Activated T-cell treated with anti-CD3 and anti-CD28 coated beads for 4 hours (primary cell): ENCODE measurements at places on chromosomes 16 and 17.

- no peak for DNase-seq
Observed at GRCh38 chr16:1674751-1675664, 3.1 kb upstream of the JPT2 start.

- DNase-seq: no peak
Observed at GRCh38 chr16:3095869-3096268, 3.2 kb downstream of the ZSCAN10 start.

GRCh38 chr16:28304214-28304613, 11.9 kb downstream of the SBK1 start:
- no peak for DNase-seq

GRCh38 chr17:43384476-43384862, 14.3 kb upstream of the ARL4D start:
- DNase-seq: no peak

DNA sequence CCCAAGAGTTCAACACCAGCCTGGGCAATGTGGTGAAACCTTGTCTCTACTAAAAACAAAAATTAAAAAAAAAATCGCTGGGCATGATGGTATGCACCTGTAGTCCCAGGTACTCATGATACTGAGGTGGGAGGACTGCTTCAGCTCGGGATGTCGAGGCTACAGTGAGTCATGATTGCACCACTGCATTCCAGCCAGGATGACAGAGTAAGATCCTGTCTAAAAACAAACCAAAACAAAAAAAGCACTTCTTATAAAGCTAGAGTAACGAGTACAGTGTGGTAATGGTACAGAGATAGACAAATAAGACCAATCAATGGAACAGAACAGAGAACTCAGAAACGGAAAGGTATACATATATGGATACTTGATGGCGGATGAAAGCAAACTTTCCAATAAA, 4.4 kb downstream of the NSMCE1 start:
- DNase-seq: no peak

- DNase-seq: no peak
Observed at GRCh38 chr17:62780951-62781350, 27.2 kb downstream of the MARCHF10 start.

- no peak for DNase-seq
Observed at GRCh38 chr17:80793851-80794267, 197.8 kb upstream of the CHMP6 start.

- no peak for DNase-seq
Observed at GRCh38 chr16:11161439-11161838, 94.6 kb downstream of the SOCS1 start.

- no peak for DNase-seq
Observed at GRCh38 chr17:61467416-61468262, 15.4 kb downstream of the TBX4 start.

DNA sequence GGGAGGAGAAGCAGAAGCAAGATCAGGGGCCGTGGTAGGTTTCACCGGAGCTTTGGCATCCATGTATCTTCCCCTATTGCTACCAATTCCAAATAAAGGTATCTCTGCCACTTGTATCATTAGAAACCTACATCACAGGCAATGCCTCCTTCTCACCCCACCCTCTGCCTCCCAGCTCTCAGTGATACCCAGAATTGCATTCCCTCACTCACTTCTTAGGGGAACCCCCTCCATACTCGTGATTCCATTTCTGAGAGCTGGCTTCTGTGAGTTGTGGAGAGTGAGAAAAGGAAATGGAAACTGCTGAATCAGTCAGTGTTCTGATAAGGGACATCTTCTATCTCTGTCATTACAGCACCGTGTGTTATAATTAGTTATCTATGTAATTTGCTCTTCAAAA, 2.3 kb upstream of the CCL3 start:
- DNase-seq: no peak

GRCh38 chr17:45120558-45120957, 11.8 kb downstream of the PLCD3 start:
- DNase-seq: no peak

DNA sequence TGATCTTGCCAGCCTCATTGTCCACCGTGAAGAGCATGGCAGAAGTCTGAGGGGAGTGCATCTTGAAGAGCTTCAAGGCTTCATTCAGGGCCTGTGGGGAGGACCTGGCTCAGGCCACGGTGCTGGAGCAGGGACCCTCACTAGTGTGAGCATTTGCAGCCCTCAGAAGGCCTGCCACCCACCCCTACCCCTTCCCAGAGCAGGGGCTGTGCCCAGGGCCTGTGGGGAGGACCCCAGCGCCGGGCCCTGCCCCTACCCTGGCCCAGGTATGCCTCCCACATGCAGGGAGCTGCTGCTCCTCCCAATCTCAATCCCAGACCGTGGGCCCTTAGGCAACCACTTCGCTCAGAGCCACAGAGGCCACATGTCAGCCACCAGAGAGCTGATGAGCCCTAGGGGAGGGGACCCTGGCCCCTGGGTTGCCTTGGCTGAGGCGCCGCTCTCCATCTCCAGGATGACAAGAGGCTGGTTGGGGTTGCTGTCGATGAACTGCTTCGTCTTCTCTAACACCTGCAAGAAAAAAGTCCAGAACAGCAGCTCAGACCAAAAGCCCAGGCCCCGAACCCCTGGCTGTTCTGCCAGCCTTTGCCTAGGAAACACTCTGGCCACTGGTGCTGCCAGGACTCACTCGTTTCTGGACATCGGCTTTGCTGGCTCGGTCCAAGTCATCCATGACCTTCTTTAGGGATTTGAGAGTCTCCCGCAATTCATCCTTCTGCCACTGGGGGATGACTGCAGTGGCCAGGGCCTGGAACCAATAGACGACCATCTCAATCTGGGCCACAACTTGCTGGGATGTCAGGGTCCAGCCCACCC, 1.8 kb upstream of the EXOSC6 start:
- DNase-seq: no peak

DNA sequence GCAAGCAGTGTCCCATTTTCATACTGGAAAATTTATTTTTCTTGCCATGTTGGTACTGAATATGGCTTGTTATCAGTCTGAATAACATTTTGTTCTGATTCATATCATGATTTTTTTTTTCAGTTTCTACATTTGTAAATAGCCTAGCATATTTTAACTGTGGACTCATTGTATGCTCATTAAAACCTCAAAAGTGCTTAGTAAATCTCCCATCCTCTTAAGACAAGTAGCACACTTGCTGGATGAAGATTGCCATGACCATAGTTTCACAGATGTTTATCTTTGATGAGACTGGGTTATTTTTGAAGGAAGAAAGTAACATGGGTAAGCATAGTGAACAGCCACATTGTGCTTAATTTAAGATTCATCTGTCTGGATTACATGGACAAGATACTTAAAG, 878 bp downstream of the KRT10 start:
- DNase-seq: no peak

- DNase-seq: no peak
Observed at GRCh38 chr16:30120340-30121105, 2.5 kb downstream of the MAPK3 start.

DNA sequence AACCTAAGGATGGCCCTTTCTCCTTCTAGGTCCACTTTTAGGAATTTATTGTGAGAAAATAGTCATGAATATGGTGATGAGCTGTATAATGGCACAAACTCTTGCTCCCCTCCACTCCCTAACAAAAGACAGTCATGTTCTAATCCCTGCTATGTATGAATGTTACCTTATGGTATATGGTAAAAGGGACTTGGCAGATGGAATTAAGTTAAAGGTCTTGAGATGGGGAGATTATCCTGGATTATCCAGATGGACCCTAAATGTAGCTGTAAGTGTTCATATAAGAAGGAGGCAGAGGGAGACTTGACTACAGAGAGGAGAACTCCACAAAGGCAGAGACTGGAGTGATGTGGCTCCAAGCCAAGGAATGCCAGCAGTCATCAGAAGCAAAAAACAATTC, 296.1 kb downstream of the SOX9 start:
- DNase-seq: no peak

DNA sequence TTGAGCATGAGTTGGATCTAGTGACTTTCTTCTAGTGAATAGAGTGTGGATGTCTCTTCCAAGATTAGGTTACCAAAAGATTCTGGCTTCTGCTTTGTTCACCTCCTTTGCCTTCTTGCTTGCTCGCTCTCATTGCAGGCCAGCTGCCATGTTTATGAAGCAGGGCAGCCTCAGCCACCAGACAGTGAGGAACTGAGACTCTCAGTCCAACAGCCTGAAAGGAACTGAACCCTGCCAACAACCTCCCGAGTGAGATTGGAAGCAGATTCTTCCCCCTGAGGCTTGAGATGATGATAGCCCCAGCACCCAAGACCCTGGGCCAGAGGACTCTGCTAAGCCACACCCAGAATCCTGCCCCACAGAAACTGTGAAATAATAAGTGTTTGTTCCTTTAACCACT, 48.4 kb downstream of the NOG start:
- DNase-seq: no peak

DNA sequence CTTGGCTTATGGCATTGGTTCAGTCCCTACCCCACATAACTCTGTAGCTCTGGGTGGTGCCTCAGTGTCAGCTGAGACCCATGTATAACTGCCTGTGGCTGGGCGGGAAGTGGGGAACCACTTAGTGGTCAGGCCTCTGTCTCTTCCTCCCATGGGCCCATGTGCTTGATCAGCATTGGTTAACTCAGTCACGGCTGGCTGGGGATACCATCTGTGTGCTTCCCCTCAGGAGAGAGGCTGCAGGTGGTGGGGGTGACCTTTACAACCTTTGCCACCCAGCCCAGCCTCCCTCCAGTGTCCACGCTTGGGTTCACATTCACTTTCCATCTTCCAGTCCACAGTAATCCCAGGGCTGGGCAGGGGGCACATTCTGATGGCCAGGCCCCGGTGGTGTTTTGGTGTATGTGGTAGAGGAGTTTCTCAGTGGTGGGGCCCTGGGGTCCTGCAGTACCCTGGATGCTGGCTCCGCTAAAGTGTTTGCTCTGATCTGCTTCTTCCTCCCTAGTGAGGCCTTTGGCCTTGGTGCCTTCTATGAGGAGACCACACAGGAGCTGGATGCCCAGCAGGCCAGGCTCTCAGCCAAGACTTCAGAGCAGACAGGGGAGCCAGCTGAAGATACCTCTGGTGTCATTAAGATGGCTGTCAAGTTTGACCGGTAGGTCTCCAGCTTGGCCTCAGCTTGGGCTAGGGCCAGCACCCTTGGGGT, 10.2 kb upstream of the NFATC3 start:
- DNase-seq: no peak

GRCh38 chr16:54107583-54108202, 178.9 kb downstream of the IRX3 start:
- no peak for DNase-seq

- no peak for DNase-seq
Observed at GRCh38 chr17:40298726-40299125, 10.3 kb upstream of the RARA start.

DNA sequence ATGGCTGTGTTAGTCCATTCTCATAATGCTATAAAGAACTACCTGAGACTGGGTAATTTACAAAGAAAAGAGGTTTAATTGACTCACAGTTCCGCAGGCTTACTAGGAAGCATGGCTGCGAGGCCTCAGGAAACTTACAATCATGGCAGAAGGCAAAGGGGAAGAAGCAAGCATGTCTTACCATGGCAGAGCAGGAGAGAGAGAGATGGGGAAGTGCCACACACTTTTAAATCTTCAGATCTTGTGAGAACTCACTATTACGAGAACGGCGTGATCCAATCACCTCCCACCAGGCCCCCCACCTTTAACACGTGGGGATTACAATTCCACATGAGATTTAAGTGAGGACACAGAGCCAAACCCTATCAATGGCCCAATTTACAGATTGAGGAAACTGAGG, 96.5 kb downstream of the SDK2 start:
- DNase-seq: no peak

- DNase-seq: no peak
Observed at GRCh38 chr17:21843318-21843865, 151.1 kb downstream of the KCNJ18 start.

DNA sequence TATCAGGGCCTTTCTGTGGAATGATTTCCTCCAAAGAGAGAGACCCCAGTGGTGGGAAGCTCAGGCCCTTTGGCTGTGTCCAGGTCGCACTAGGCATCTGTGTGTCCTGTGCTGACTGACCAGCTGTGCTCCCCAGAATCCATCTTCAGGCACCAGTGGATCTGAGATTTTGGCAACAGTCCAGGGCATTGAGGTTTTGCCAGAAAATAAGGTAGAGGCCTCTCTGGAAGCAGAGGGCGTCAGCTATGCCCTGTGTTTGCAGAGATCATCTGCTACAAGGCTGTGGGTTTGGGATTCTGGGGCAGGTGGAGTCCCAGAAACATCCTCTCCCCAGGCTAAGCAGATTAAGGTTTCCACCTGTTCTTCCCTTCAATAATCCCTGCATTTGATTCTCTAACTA, 57.5 kb upstream of the TOB1 start:
- no peak for DNase-seq

DNA sequence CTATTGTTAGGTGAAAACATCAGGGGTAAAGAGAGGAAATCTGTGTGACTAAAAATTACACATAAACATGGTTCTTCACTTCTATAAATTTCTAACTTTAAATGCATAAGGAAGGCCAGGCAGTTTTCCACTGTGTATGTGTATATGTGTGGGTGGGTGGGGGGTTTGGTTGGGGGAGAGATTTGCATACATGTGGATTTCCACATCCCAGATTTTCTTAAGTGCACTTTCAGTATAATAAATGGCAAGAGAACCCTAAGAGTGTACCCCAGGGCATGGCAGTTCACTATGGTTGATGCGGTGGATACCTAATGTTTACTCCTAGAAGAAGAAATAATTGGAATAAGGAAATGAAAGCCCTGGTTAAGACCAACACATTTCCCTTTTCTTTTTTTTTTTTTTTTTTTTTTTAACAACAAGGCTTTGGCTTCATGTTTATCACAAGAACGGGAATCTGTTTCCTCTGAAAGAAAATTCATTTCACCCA, 451.8 kb upstream of the CCL2 start:
- no peak for DNase-seq

GRCh38 chr16:22360963-22361659, 13.3 kb downstream of the CDR2 start:
- no peak for DNase-seq

- peak; percentile 11 for DNase-seq
Observed at GRCh38 chr17:75487351-75488070, 27.8 kb downstream of the CASKIN2 start.

GRCh38 chr16:55915096-55915827, 40.1 kb upstream of the CES5A start:
- DNase-seq: no peak

GRCh38 chr16:4501071-4501478, 24.9 kb downstream of the HMOX2 start:
- DNase-seq: no peak

DNA sequence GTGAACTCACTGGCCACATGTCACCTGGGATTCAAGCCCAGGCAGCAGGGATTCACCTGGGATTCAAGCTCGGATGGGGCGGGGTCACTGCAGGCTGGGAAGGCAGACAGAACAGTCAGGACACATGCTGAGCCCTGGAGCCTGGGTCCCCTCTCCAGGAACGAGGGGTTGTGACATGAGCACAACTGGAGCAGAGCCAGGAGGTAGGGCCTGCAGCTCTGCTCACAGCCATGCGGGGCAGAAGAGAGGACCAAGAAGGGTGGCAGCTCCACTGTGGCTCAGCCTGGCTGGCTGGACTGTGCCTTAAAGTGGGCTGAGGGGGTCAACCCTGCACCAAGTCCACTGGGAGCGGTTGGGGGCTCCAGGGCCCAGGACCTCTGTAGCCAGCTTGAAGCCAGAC, 150.1 kb downstream of the RAB11FIP4 start:
- no peak for DNase-seq
